Activated CD4-positive, alpha-beta memory T cell treated with anti-CD3 and anti-CD28 coated beads, Interleukin-2, amount 10 ng/mL, durations not matched to agents 7 days and 5 days (primary cell): ENCODE measurements at places on chromosomes 7 and 10. TPM values are rescaled to one million over a fixed set of nuclear protein-coding genes. Genes with fewer than 3 reads are reported as not detected.

Gene CNTNAP2
- total RNA-seq = not detected

Gene AGAP9
- 6.2 TPM for total RNA-seq

Gene CFTR
- total RNA-seq = not detected

Gene AZGP1
- total RNA-seq = not detected

Gene PRF1
- total RNA-seq = 141 TPM
